Umbilical cord (tissue), 2 donors: ENCODE measurements at places on chromosomes 7 and 10. TPM values are rescaled to one million over a fixed set of nuclear protein-coding genes. Genes with fewer than 3 reads are reported as not detected.

GRCh38 chr7:48634116-48634632, 290.2 kb upstream of the CDC14C start:
- DNase-seq, result no peak

DNA sequence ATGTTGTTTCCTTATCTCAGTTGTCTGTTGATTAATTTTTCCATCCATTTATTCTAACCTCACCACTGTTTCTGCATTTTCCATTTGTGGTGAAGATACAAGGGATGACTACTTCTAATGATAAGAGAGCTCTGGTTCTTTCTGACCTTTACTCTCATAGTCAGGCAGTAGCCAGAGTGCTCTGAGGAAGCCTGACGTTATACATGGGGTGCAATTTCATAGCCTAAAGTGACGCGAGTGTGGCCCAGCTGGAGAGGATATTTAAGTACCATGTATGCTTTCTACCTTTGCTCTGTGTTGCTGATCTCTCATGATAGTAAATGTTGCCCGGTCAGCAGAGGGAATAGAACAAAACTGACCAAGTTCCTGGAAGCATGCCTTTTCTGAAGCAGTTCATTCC, 33.9 kb upstream of the CYCS start:
- DNase-seq, result no peak

GRCh38 chr10:61409157-61409556, 44.0 kb downstream of the TMEM26 start:
- DNase-seq, result no peak

DNA sequence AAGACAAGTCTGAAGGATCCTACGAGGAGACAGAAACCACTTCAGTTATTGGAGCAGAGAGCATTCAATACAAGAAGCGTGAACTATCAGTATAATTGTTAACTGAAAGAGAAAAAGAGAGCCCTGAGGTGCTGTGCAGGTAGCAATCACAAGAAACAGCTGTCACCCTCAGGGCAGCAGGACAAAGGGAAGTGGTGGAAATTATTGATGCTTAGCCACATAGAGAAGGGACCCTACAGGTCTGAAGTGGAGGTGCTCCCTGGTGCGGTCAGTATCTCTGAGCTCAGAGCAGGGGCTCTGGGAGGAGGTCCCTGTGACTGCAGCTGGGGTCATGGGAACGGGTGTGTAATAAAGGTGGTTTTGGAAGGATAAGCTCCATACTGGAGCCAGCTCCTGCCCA, 97.8 kb upstream of the KLF6 start:
- DNase-seq, result no peak

- no peak for DNase-seq
These were observed 362.0 kb downstream of the PAXIP1 start for GRCh38 chr7:154640917-154641316.

DNA sequence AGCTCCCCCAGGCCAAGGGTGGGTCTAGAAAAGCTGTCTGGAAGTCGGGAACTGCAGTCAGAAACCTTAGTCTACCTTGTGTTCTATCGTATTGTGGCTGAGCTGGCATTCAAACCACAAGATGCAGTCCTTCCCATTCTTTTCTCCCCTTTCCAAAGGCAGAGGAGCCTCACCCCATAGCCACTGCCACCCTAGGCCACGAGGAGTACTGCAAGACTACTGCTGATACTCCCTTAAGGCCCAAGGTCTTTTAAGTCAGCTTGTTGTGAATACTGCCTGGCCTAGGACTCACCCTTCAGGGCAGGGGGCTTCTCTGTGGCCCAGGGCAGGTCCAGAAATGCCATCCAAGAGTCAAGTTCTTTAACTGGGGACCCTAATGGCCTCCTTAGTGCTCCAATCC, 214.5 kb upstream of the CNTNAP2 start:
- no peak for DNase-seq

DNA sequence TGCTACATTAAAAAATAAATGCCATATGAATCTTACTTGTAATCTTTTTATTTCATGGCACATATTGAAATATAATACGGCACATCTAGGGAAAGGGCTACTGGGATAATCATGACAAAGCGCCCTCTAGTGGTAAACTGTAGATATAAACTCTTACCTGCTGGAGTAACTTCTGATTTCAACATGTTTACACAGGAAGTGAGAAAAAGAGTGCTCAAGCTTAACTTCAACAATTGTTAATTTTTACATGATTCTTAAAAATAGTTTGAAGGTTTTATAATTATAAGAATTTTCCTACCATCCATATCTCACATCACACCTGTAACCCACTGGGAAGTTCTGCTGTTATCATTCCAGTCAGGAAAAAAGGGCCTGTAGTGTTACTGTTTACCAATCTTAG, 2.0 kb upstream of the HEPACAM2 start:
- DNase-seq, result peak; percentile 46

DNA sequence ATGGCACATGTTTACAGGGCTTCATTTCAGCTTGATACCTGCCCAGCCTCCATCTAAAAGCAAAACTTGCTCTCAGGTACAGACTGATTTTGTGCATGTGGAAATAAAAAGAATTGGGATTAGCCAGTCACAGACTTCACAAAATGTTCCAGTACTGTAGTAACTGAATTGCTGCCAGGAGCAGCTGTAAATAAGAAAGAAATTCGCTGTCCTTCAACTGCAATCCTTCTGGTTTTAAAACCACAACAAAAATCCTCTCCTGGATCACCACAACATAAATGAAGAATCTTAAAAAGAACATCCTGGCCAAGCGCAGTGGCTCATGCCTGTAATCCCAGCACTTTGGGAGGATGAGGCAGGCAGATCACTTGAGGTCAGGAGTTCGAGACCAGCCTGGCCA, 3.9 kb upstream of the MIOS start:
- DNase-seq, result peak; percentile 26

GRCh38 chr7:4849390-4849789, 12.4 kb downstream of the PAPOLB start:
- peak; percentile 40 for DNase-seq

Gene FUOM
- total RNA-seq, result 3.4 TPM

Gene LRRC18
- total RNA-seq, result 0.48 TPM

DNA sequence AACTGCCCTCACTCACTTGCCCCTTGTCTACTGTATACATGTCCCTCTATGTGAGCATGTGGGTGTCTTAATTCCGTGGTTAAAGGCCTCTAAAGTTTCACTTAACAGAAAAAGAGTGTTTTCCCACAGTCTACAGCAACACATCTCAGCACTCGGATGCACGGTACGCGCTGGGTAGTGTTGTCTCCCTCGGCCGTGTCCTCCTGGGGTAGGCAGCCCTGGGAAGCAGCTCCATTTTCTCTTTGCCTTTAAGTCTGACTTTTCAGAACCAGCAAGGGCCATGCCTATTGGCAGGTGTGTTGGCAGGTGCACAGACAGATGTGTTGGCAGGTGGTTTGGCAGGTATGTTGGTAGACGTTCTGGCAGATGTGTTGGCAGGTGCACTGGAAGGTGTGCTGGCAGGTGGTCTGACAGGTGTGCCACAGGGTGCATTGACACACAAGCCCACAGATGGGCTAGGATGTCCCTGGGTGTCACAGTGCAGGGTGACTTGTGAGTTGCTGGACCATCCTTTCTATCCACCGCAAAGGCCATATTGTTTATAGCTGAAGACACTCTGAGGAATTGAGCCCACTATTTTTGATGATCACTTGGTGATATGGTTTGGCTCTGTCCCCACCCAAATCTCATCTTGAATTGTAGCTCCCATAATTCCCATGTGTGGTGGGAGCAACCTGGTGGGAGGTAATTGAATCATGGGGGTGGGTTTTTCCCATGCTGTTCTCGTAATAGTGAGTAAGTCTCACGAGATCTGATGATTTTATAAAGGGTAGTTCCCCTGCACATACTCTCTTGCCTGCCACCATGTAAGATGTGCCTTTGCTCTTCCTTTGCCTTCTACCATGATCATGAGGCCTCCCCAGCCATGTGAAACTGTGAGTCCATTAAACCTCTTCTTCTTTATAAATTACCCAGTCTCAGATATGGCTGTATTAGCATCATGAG, 296.9 kb downstream of the TNS3 start:
- no peak for DNase-seq

DNA sequence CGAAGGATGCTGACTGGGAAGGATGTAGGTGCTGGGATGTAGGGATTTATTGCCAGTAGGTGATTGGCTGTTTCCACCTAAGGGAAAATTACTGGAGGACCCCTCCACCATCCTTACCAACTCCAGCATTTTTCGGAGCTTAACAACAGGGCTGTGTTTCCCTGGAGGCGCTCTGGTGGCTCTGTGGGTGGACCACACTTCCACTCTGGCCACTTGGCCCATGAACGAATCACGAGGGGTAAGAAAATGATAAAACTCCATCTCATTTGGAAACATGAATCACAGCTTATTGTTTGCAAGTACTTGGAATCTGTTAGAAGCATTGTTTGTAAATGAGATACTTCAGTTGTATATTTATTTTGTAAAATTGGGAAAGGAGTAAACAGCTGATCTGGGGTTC, 3.0 kb downstream of the DOCK1 start:
- DNase-seq, result no peak

DNA sequence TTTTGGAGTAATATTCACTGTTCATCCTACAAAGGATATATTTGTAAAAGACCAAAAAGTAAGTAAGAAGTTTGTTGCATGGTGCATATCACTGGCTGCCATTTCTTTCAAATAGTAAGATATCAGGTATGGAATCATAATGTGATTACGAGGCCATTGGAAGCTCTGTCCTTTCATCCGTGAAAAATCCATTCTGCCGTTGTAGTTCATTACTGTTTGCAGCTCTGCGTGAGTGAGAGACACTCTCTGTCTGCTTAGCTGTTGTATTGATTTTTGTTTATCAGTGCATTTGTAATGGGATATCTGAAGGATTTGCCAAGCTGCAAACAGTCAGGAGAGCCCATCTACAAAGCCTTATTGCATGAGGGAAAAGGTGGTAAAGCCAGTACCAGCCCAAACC, 44.1 kb upstream of the SLC39A12 start:
- no peak for DNase-seq

GRCh38 chr7:106863274-106863997, 1.6 kb upstream of the PIK3CG start:
- no peak for DNase-seq

Gene MLXIPL
- total RNA-seq, result 1.7 TPM

- no peak for DNase-seq
These were observed 217.0 kb downstream of the MAGI2 start for GRCh38 chr7:79236352-79237028.

Gene FBXL15
- 20.2 TPM for total RNA-seq

DNA sequence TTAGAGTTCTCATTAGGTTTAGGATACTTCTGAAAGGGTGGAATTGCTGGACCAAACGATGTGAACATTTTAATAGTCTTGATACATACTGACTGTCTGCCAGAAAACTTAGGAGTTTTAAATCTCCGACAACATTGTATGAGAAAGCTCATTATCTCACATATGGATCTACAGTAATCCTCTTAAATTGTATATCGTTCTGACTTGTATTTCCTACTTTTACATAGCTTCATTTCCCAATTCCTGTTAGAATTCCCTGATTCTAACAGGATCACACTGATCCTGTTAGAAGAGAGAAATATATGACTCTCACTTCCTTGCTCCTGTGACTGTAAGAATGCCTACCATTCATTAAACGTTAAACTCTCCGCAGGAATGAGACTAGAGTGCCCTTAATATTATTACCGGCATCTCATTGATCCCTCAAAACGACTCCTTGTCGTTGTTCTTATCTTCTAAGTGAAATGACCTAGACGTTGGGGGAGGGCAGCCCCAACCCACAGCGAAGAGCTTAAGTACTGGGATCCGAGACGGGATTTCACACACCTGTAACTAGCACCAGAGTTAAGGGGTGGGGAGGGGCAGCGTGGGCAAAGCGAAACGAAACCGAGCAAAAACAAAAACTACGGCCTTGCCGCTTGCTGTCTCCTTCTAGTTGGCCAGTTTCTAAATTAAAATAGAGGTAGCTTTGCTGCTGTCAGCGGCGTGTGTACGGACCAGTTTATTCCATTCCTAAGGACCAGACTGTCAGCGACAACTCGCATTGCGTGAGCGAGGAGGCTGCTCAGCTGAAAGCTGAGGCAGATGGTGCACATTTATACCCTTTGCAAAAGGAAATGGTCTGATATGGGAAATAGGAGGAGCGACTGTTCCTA, 678 bp upstream of the TMEM106B start:
- DNase-seq, result no peak

DNA sequence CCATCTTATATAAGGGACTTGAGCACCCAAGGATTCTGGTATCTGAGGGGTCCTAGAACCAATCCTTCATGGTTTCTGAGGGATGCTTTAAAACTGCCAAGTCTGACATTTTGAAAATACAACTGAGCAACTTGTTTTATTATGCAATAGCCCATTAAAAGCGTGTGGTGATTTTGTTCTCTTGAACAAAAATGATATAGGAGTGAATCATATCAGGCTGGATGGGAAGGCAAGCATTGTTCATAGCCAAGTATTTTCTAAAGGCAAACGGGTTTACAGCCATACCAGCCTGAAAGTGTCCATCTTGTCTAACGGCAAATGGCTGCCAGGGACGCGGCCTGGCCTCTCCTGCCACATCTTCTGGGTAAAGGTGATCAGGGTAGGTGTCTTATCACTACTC, 23.4 kb downstream of the RPP38 start:
- no peak for DNase-seq

DNA sequence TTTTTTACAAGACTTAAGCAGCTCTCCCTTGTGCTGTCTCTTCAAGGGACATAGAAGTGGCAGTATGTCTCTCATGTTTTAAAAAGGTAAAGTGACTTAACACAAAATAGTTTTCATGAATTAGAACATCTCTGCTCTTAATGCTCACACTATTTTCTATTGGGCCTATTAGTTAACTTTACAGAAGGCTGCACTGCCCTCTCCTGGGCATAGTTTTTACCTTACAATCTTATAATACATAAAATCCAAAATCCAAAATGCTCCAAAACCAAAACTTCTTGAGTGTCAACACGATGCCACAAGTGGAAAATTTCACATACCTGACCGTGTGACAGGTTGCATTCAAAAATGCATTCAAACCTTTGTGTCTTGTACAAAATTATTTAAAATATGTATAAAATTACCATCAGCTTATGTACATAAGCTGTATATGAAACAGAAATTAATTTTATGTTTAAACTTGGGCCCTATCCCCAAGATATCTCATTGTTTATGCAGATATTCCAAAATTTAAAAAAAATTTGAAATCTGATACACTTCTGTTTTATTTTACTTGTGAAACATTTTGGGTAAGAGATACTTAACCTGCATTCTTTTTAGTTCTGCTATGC, 25.8 kb downstream of the TES start:
- peak; percentile 67 for DNase-seq

Gene FGFR2
- 204 TPM for total RNA-seq
